ENCODE measurements at places on chromosomes 6 and 20.
A peak's percentile ranks its signal among the peaks of the same experiment; 100 is the strongest.

GRCh38 chr6:35448191-35448590, 3.9 kb upstream of the FANCE start:
- no peak for DNase-seq

DNA sequence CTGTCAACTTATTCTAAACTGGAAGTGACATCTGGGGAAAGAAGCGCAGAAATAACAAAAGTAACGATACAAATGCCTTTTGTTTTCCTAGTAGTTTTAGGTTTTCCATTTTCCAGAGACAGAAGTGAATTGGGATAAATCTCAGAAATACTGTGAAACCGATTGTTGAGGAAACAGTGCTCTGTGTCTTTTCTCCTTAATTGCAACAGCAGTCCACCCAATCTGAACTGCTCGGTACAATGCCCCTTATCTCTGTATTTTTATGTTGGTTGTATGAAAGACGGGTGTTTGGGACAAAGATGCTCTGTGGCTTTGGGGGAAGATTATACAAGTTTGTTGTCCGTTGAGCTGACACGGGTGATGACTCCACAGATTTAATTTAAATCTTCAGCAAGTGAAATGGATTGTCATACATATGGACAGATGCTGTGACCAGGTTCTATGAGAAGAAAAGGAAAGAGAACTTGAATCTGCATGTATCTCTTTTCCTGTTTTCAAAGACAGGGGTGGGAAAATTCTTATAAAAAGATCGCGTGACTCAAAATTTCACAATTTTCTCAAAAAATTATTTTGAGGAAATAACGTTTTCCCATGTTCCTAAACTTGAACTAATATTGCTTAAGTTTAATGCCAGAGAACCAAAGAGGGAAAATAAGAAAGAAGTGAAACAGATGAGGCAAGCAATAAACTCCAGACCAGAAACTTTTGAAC, 41.2 kb downstream of the SASH1 start:
- no peak for DNase-seq

GRCh38 chr6:123213921-123214320, 217.9 kb downstream of the CLVS2 start:
- DNase-seq, result no peak

GRCh38 chr6:38603496-38603895, 36.2 kb downstream of the BTBD9 start:
- no peak for DNase-seq

- no peak for DNase-seq
These were observed 1.1 kb downstream of the RNF144B start for GRCh38 chr6:18388271-18388670.

- DNase-seq, result peak; percentile 77
These were observed 636 bp upstream of the EEF1A1 start for GRCh38 chr6:73521351-73521985.

DNA sequence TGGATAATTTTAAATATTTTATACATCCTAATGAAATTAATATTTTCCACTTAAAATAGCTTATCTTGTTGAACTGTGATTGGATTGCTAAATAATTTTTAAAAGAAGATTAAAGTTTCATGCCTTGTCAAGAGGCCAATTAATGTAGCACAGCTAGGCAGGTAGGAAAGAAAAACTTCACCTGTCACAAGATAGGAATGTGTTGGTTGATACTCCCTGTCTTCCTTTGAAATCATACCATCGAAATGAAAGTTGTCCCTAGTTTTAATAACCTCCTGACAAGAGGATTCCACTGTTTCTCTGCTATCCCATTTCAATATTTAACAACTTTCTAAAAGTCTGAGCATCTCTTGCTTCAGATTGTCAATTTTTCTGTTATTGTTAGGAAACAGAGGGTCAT, 80.8 kb downstream of the BMP6 start:
- no peak for DNase-seq

GRCh38 chr20:10965936-10966470, 292.2 kb upstream of the JAG1 start:
- no peak for DNase-seq

DNA sequence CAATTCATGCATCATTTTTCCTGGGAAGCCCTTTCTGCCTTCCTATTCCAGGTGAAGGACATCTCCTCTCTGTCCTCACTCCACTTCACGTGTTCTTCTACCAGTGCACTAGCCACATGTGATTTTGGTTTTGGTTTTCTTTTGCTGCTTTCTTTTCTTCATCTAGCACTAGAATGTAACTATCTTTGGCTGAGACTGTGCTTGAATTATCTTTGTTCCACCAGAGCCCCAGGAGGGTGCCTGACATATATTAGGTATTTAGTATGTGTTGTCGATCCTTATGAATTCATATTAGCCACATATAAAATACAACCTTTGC, 79.9 kb downstream of the VGLL2 start:
- no peak for DNase-seq

GRCh38 chr6:154878871-154879491, 116.1 kb upstream of the TIAM2 start:
- no peak for DNase-seq

- no peak for DNase-seq
These were observed 69.5 kb upstream of the FABP7 start for GRCh38 chr6:122709922-122710512.

- DNase-seq, result no peak
These were observed 68.0 kb downstream of the EYA2 start for GRCh38 chr20:46962452-46963195.

- DNase-seq, result no peak
These were observed 1.4 kb upstream of the TRIM26 start for GRCh38 chr6:30214657-30214982.

DNA sequence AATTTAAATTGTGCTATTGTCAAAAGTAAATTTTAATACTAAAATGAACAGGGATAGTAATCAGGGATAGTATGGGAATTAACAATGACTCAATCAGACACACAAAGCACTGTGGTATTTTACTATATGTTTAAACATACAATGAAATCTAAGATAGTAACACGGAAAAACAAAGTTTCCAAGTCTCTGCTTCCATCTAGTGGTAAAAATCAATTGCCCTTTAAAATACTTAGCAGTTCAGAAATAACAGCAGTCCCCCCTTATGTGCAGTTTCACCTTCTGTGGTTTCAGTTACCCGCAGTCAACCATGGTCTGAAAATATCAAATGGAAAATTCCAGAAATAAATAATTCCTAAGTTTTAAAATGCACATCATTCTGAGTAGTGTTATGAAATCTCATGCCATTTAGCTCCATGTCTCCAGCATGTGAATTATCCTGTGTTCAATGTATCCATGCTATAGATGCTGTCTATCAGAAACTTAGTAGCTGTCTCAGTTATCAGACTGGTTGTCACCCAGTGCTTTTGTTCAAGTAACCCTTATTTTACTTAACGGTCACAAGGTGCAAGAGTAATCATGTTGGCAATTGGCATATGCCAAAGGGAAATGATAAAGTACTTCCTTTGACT, 58.5 kb downstream of the AHI1 start:
- DNase-seq, result no peak

GRCh38 chr20:63064745-63065711, 58.3 kb upstream of the BHLHE23 start:
- no peak for DNase-seq

DNA sequence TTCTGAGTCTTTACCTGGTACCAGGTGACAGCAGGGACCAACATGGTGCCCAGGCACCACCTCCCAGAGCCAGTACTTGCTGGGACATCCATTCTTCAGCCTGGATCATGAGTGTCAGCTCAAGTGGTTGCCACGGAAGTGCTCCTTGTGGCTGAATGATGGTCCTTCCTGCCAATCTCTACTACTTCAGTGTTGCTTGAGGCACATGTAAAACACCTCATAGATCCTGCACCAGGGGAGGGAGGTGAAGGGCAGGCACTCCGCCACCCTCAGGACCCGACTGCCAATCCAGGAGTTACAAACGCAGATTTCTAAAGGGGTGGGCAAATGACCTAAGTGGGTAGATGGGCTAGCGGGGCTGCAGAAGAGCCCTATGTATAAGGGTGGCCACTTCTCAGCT, 226.0 kb downstream of the PREX1 start:
- no peak for DNase-seq

- DNase-seq, result no peak
These were observed 2.7 kb downstream of the WRNIP1 start for GRCh38 chr6:2767657-2768524.

DNA sequence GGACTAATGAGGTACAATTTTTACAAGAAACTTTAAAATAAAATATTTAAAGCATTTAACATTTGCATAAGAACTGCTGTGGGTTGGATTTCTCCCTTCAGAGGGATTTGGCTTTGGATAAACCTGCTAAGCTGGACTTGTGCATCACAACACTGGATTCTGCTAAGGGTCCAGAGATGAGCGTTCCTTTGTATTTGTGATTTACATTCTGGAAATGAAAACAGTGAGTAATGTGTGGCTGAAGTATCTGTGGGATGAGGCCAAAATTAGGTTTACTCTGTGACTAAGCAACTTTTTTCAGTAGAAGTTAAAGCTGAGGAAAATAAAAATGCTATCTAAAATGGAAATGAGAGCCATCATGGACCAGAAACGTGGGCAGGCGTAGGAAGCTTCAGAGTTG, 494.3 kb downstream of the EPM2A start:
- no peak for DNase-seq

GRCh38 chr6:32539839-32540238, 9.8 kb upstream of the HLA-DRB5 start:
- no peak for DNase-seq

DNA sequence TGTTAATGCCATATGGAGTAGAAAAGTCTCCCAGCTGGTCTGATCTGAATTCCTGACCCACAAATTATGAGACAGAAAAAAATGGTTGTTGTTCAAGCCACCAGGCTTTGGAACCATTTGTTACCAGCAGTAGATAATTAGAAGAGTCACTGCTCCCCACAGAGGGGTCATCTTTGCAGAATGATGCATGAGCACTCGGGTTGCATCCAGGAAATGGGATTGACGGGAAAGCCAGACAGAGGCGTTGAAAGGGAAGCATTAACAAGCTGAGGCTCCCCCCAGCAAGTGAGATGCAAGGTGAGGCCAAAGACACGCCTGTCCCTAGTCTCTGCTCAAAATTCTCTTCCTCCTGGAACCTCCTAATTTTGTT, 182.5 kb downstream of the SYNDIG1 start:
- DNase-seq, result no peak

- no peak for DNase-seq
These were observed 114.9 kb downstream of the AKAP7 start for GRCh38 chr6:131250122-131250521.

GRCh38 chr6:127514773-127515227, 4.3 kb downstream of the MTCL3 start:
- peak; percentile 73 for DNase-seq

GRCh38 chr6:141682391-141682790, 450.3 kb upstream of the GJE1 start:
- DNase-seq, result no peak

DNA sequence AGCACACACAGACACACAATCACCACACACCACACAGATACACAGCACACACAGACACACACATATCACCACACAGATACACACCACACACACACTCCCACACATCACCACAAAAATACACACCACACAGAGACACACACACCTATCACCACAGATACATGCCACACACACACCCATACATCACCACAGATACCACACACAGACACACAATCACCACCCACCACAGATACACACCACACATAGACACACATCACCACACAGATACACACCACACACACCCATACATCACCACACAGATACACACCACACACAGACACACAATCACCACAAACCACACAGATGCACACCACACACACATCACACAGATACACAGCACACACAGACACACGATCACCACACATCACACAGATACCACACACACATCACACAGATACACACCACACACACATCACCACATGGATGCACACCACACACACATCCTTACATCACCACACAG, 74.0 kb downstream of the GRM4 start:
- no peak for DNase-seq

DNA sequence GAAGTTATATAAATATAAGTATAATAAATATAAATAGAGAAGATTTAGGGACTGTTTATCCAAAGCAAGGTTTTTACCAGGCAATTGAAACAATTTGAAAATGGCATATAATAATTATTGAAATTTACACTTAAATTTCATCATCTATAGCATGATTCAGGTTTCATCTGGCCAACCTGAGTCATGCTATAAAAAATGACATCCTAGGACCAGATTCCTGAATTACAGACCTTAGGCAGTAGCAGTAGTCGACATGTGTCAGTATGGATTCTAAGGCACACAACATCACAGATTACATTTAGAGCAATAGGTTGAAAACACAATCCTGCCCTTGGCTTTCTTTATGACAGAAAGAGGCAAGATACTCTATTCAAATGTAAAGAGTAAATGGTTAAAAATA, 592.3 kb downstream of the PHF3 start:
- DNase-seq, result no peak

DNA sequence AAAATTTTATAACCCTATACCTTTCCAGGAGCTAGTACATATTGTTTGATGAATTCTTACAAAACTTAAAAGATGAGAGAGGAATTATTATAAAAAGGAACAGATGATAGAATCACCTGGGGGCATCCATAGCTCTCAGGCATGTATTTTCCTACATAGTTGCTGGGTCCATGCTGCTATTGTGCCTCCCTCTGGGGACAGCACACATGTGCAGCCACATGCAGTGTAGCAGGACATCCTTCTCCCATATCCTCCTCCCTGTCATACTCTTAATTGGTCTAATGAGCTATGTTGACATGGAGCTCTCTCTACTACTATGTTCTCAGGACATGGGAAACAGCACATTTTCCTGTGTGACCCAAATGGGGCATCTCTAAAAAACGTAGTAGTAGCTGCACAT, 898.2 kb upstream of the MAP3K7 start:
- DNase-seq, result no peak

DNA sequence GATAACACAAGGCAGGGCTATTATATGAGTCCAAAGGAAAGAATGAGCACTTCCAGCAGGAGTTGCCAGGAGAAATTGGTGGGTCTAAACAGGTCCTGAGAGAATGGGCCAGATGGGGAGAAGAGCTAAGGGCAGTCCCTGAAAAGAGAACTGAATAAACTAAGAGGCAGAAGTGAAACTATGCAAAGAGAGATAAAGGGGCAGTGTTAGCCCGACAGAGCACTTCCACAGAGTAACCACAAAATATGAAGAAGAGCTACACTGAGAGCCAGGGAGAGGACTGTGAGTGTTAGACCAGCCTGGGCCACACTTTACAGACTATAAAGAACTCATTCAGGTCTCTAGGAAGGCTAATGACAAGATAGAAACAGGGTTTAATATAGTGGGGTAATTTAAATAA, 43.8 kb downstream of the RALGAPA2 start:
- DNase-seq, result no peak

DNA sequence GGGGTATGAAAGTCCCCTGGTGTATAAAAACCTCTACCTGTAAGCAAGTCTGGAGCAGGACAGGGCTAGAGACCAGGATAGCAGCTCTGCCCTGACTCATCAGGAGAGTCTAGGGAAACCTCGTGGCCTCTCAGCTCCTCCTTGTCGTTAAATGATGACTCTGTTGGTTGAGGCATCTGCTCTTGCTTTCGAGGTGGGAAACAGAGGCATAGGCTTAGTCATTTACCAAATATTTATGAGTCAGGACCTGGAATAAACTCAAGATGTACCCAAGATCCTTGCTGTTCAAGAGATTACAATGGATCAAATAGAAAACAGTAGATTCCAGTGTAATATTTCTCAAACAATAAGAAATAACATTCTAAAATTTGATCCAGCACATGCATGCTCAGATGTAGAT, 5.5 kb downstream of the MANBAL start:
- DNase-seq, result no peak

- no peak for DNase-seq
These were observed 213.9 kb upstream of the SULF2 start for GRCh38 chr20:47999166-47999565.

Measured in NCI-H187 (cell line).